Stimulated activated CD8-positive, alpha-beta memory T cell treated with anti-CD3 and anti-CD28 coated beads, Interleukin-15, amount 100 ng/mL, for 1 hour (primary cell): ENCODE measurements at places on chromosomes 7 and 10.

GRCh38 chr7:139682136-139683013, 95.4 kb downstream of the HIPK2 start:
- DNase-seq = no peak

- DNase-seq = no peak
Measured at GRCh38 chr7:87608431-87608830, 7.7 kb upstream of the ABCB1 start.

DNA sequence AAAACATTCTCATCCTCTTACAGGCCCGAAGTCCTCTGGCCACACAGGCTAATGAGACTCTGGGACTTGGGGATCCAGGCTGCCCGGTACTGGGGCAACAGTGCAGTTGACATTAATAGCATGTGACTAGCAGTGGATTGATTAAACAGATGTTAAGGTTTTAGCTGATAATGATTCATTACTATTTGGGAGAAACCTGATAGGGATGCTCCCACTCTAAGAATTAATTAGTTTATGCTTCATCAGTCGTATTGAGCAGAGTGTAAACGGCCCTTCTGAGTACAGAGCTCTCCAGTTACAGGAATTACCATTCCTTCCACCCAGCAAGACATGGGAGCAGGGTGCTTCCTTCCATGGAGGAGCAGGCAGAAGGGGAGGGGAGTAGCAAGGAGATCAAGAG, 82.7 kb downstream of the RPS24 start:
- no peak for DNase-seq

- no peak for DNase-seq
Measured at GRCh38 chr10:26468291-26468690, 30.1 kb downstream of the APBB1IP start.

DNA sequence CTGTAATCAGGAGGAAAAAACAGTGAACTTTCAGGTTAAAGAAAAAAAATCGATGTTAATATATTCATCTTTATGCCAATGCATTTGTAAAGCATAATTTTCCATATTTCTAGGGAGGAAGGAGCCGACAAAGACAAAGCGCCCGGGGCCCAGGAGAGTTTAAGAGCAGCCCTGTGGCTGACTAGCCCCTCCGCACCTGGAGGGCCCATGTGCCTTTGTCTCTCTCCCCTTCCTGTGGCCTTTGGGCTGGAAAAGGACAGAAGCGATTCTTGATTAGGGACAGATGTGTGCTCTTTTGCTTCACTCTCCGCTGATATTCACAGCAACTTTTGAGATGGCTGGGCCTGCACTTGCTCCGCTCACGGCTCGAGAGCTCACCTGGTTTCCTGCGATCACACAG, 23.1 kb downstream of the DDC start:
- no peak for DNase-seq

- DNase-seq = no peak
Measured at GRCh38 chr10:132753596-132753995, 32.4 kb downstream of the NKX6-2 start.

- DNase-seq = no peak
Measured at GRCh38 chr7:17103984-17104383, 194.5 kb upstream of the AHR start.

- DNase-seq = no peak
Measured at GRCh38 chr10:49761789-49762565, at the start of gene OGDHL. Gene OGDHL (minus strand): TSS chr10:49762323. CDS start chr10:49758592, 3,731 bp downstream.

GRCh38 chr7:49597805-49598204, 175.6 kb upstream of the VWC2 start:
- no peak for DNase-seq

- no peak for DNase-seq
Measured at GRCh38 chr10:99806091-99806490, 23.7 kb downstream of the ABCC2 start.

GRCh38 chr7:42964849-42965805, 33.0 kb downstream of the MRPL32 start:
- no peak for DNase-seq

DNA sequence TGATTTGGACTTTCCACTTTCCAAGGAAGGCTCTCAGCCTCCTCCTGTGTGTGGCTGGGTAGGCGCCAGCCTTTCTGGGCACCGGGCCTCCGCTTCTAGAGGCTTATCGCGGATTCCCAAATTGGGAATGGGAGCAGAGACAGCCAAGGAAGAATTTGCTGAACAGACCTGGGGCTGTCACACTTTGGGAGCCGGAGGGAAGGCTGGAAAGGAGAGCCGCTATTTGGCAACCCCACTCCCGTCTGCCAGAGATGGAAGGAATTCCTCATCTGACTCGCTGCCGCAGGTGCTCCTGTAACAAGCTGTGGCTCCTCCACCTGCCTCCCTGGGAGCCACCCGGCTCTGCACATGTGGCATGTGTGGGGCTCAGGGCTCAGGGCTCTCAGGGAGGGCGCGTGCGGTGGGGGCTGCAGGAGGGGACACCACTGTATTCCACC, 50.8 kb upstream of the ECHDC3 start:
- DNase-seq = no peak
